ENCODE measurements at places on chromosomes 2 and 18.

- no peak for DNase-seq
Measured at GRCh38 chr2:111159641-111160040, 38.9 kb downstream of the BCL2L11 start.

DNA sequence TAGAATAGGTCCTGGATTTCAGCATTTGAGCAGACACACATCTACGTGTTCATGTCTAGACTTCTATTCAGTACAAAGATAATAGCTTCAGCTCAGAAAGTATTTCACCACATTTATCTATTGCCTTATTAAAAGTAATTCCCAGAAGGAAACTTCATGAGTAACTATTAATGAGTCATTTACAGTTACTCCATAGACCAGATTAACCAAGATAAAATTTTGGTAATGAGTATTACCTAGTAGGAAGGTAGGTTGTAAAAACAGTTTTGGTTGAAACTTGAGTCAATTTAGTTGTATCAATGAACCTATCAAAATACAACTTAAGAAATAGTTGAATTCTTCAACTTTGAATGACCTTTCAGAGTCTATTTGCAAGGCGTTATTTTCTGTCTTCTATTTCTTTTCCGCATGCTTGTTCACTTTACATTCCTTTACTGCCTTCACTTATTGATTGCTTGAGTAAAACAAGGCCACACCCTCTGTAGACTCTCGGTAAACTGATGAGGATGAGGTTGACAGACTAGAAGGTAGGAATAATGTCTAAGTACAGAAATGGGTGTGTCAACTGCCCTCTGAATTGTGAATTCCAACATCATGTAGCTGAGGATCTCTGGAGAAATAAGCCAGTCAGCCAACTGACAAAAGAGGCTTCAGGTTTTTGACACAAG, 1165.6 kb upstream of the ZEB2 start:
- DNase-seq = no peak

- no peak for DNase-seq
Measured at GRCh38 chr2:205408696-205409095, 273.6 kb upstream of the NRP2 start.

- DNase-seq = no peak
Measured at GRCh38 chr2:212871597-212871996, 279.8 kb downstream of the IKZF2 start.

DNA sequence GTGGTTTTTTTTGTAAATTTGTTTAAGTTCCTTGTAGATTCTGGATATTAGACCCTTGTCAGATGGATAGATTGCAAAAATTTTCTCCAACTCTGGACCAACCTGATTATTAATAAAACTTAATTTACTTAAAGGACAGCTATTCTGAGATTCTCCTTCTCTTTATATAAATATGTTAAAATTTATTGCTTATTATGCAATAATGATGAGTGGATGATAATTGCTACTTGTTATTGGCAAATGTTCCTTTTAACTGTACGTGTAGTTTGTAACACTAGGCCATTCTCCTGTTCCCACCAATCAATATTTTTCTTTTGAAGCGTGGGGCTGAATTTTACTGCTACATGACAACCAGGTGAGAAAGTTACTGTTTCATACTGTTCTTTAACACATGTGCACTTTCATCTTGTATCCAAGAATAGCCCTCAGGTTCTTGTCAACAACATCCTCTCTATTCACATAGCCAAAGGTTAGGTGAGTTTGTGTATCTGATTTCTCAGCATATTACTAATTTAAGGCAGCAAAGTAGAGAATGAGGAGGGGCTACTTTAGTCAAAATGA, 16.6 kb upstream of the STK17B start:
- no peak for DNase-seq

GRCh38 chr2:172397148-172397834, 30.1 kb upstream of the ITGA6 start:
- no peak for DNase-seq

DNA sequence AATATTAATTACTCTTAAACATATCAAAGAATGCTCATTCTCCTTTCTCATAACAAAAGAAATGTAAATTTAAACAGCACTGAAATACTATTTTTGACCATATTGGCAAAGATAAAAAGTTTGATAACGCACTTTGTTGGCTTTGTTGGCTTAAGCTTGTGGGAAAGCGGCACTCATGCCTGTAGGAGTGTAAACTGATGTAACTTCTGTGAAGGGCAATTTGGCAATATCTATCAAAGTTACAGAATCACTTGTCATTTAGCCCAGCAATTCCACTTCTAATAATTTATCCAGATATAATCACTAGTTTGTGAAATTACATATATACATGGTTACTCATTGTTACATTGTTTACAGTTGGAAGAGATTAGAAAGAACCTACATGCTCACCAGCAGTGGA, 311.8 kb upstream of the STON1 start:
- no peak for DNase-seq

DNA sequence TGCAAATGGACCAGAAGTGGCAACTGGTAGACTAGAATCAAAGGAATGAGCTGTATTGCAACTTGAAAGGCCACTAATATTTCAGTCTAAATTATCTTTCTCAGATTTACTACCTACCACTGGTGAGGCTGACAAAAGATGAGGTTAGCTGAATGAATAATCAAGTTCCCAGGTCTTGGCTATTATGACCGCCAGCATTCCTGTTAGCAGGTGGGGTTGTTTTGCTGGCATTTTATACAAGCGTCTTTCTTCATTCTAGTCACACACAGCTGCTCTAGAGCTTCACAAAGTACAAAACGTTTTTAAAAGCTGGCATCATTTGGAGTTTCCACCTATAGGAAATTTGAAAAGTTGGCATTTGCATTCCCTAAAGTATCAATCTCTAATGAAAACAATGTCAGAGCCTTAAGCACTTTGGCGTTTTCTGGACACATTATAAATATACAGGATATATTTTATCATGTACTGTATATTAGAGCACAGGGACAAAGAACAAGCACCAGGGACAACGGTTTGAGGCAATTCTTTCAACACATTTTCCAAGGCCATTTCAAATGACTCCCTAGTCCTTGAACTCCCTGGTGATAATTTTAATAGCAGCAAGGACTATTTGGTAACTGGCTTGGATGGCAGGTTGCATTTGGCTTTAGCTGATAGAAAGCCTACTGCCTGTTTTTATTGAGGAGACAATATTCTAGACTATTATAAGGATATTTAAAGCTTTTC, 410.2 kb upstream of the CHST9 start:
- no peak for DNase-seq

GRCh38 chr2:216292886-216293301, 79.4 kb downstream of the MARCHF4 start:
- DNase-seq = no peak

DNA sequence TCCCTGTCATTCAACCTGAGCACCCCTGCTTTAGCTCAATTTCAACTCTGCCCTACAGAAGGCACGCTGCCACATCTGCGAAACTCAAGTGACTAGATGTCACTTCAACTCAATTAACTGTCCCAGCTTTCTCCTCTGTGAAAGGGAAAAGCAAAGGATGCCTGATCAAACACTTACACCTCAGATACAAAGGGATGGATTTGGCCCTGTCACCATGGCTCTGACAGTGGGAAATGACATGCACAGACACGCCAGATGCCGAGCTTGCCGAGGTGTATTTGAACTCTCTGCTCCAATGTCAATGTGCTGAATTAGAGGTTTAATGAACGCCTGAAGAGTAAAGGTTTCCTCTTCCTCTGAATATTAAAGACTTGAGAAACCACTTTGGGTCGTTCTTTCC, 481.1 kb downstream of the CBLN2 start:
- DNase-seq = no peak

DNA sequence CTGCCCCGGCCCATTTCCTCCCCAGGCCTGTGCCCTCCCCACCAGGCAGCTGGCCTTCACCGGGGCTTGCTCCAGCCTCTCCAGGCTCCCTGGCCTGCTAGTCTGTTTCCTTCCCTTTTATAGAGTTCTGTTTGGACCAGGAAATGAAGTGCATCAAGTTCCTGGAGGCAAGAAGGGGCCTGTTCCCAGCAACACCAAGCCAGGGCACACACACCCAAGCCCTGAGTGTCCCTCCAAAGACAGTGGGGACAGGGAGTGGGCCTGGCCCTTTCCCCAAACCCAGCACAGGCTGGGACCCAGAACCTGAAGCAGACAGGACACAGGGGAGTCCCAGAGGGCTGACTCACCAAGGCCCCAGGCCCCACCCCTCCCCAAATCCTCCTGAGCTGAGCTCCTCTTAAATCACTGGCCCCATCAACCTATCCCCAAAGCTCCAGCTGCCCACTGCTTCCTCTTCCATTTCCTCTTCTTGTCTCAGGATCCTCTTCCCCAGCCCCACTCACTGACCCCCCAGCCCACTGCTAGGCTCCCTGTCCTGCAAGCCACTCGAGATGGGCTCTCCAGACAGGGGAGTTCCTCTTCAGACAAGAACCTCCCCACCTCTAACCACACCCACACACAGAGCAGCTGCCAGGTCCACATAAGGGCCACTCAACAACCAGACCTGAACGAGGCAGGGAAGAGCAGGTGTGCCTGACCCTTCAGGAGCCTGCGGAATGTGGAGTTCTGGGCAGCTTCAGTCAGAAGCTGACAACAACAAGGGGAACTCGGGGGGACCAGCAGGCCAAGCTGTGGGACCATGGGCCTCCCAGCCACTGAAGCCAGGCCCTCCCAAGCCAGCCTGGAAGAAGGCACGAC, 74.2 kb downstream of the TNS1 start:
- DNase-seq = no peak

DNA sequence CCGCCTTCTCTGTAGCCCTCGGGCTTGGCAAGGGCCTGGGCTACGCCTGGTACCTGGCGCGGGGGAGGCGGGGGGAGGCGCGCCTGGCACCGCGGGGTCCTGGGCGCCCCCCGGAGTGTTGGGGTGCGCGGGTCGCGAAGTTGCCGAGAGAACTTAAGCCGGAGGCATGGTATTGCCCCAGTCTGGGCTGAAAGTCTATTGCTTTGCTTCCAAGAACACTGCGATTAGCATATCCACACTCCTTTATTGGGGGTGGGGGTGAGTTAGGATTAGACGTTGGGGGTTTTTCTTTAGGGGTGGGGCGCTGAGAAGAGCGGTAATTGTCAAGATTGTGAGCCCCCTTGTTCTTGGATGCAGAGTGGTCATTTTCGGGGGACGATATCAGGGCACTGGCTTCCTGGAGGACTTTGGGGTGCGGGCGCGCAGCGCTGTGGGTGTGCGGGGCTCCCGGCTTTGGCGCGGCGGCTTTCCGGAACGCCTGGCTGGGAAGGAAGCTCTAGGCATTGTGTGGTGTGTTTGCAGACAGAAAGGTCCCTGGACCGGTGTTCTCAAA, 798 bp downstream of the TANC1 start:
- DNase-seq = no peak

DNA sequence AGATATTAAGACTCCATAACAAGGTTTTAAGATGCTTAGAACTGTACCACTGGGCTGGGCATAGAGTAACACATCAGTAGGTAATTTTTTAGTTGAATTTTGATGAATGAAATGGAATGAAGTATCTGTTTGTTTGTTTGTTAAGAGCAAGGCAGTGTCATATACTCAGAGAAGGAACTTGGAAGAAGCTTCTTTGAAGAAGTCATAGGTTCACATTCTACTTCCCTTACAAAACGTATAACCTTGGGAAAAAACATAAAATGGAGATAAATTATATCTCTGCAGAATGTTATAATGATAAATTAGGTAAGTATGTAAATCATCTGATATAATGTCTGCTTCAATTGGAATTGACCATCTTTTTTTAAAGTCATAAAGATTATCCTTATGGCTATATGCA, 122.1 kb upstream of the SLC39A10 start:
- DNase-seq = no peak

DNA sequence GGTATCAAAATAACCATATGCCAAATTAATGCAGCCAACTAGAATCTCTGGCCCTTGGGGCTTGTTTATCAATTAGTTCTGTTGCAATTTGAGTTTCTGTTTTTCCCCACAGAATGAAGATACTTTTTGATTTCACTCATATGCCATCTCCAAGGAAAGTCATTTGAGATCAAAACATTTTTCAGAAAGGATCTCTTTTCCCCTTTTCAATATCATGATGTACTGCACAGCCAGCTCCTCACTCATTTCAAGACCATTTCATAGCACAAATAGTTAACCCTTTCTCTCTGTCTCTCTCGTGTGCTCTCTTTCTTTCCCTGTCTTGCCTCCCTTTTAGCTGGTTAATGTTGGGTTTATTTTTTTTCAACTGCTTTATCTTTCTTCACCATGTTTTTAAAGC, 387.3 kb downstream of the STK39 start:
- no peak for DNase-seq

DNA sequence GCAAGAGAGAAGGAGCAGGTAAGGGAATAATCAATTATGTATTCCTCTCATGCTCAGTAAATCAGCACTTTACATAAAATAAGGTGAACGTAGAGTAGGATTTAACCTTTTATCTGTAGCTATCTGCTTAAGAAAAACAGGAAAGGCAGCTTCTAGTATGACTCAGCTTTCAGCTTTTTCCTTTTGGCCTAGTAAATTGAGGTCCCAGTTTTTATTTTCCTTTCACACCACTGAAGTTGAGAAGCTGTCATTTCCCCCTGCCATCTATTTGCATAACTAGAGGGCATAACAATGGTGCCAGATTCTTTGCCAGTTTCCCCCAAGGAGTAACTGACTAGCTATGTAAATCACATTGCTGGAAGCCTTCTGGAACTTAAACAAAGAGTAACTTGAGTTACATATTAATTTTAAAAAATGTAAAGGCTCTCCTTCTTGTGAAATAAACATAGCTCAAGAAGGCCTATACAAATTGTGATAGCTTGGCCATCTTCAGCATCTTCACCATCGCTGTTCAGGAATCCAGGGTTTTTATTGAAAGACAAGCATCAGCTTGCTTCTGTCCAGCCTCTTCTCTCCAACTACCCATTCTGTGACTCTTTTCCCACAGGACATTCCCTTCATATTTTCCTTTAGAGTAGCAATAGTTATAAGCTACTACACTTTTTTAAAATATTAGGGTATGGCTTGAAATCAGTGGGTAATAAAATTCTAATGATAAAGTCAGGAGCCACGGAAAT, 97.0 kb downstream of the KYNU start:
- no peak for DNase-seq

GRCh38 chr18:79657342-79657996, 22.1 kb upstream of the CTDP1 start:
- no peak for DNase-seq

GRCh38 chr18:62759704-62760402, 44.5 kb downstream of the PHLPP1 start:
- DNase-seq = no peak

- DNase-seq = no peak
Measured at GRCh38 chr18:9156604-9157249, 20.1 kb downstream of the ANKRD12 start.

GRCh38 chr2:101921319-101921952, 70.3 kb upstream of the IL1R2 start:
- peak; percentile 46 for DNase-seq

GRCh38 chr18:21805771-21806366, 65.3 kb downstream of the MIB1 start:
- DNase-seq = no peak

Data from KG1 (cell line).